ENCODE measurements at places on chromosomes 11 and 22. TPM values are rescaled to one million over a fixed set of nuclear protein-coding genes. Genes with fewer than 3 reads are reported as not detected.

DNA sequence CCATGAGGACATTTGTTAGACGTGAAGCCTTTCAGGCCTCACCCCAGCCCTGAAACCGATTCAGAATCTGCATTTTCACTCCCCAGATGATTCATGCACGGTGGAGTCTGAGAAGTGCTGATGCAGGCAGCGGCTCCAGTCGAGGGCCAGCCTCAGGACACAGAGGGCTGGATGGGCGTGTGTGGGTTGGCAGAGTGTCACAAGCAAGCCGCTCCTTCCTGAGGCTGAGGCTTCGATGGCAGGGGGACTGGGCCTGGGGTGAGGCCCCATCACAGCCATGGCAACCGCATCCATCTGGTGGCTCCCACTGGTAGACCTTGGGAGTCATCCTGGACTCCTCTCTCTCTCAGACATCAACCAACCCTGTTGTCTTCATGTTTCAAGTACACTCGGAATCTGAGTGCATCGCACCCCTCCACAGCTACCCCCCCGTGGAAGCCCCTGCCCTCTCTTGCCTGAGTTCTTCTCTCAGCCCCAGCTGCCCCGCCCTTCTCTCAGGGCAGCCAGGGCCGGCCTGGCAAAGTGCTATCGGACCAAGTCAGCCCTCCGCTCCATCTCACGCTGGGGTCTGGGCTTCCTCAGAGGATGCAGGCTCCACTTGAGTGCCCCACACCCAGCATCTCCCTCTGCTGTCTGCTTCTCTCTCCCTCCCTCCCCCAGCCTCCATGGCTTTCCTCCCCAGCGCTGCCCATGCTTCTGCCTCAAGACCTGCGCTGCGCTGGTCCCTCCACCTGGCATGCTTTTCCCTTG is 10.6 kb downstream of the KCNC1 start:
- H3K36me3 ChIP-seq, result no peaks in the 10 kb centered on the region
- no peak overlapping the region for H3K27ac ChIP-seq

- DNase-seq, result no peak
- H3K27ac ChIP-seq, result no peak overlapping the region
- no peak overlapping the region for H3K4me3 ChIP-seq
- no peaks in the 10 kb centered on the region for H3K27me3 ChIP-seq
- no peaks in the 10 kb centered on the region for H3K4me1 ChIP-seq
- no peaks in the 10 kb centered on the region for H3K36me3 ChIP-seq
These were observed 52.9 kb downstream of the TIMP3 start for GRCh38 chr22:32854351-32854804.

Gene HIC2
- total RNA-seq, result 13.8 TPM

GRCh38 chr22:29092243-29092642 is 19.4 kb downstream of the KREMEN1 start:
- H3K36me3 ChIP-seq, result no peaks in the 10 kb centered on the region
- no peak for DNase-seq
- no peaks in the 10 kb centered on the region for H3K27me3 ChIP-seq

- no peaks in the 10 kb centered on the region for H3K27me3 ChIP-seq
- H3K4me1 ChIP-seq, result no peaks in the 10 kb centered on the region
- no peak for DNase-seq
- H3K27ac ChIP-seq, result no peak overlapping the region
- no peaks in the 10 kb centered on the region for H3K36me3 ChIP-seq
These were observed 123.0 kb downstream of the CSNK2A3 start for GRCh38 chr11:11230087-11230486.

Gene SCN4B
- not detected for total RNA-seq

Gene OR8A1
- total RNA-seq, result not detected

GRCh38 chr22:36771356-36772063 is 4.4 kb downstream of the IFT27 start:
- no peaks in the 10 kb centered on the region for H3K27me3 ChIP-seq
- H3K4me1 ChIP-seq, result peaks cover 8% of the 10 kb centered on the region
- DNase-seq, result no peak
- H3K27ac ChIP-seq, result no peak overlapping the region
- no peaks in the 10 kb centered on the region for H3K36me3 ChIP-seq

Gene ADAMTS8
- total RNA-seq, result not detected

Gene CDC42BPG
- total RNA-seq, result 8.3 TPM

All from naive thymus-derived CD4-positive, alpha-beta T cell (primary cell).